Heart right ventricle (tissue), 16 donors: ENCODE measurements at places on chromosomes 16 and 17.

DNA sequence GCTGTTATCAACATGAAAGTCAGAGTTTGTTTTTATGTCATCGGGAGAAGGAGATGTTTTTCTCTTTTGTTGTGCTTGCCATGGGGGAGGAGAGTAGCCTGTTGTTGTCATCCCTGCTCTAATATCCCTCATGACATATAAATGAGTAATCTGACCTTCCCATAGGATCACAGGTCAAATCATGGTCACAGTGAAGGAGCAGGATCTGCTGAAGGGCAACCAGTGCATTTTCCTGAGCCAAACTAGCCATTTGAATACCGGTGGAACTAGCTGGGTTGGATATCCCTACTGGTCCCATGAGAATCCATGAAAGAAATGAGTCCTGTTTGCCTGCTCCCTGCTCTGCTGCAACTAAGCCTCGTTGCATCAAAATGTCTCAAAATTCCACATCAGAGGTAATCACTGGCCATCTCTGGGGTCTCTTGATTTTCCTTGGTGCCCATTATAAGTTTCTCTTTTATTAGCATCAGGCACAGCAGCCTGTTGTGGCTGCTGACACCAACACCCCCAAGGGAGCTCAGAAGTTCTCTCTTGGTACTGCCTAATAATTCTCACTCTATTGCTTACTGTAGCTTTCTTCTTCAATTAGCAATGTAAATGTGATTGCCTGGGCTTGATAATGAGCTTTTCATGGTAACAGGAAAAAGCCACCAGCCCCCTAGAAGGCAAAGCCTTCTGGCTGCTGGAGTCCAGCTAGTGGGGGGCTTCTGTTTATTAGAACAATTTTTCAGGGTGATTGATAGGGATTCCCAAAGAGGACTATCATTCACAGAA, 211.4 kb upstream of the ERCC4 start:
- H3K4me3 ChIP-seq = no peak overlapping the region
- no peak for DNase-seq
- H3K36me3 ChIP-seq = no peaks in the 10 kb centered on the region
- no peaks in the 10 kb centered on the region for H3K27me3 ChIP-seq
- no peak overlapping the region for H3K27ac ChIP-seq
- H3K4me1 ChIP-seq = no peaks in the 10 kb centered on the region

DNA sequence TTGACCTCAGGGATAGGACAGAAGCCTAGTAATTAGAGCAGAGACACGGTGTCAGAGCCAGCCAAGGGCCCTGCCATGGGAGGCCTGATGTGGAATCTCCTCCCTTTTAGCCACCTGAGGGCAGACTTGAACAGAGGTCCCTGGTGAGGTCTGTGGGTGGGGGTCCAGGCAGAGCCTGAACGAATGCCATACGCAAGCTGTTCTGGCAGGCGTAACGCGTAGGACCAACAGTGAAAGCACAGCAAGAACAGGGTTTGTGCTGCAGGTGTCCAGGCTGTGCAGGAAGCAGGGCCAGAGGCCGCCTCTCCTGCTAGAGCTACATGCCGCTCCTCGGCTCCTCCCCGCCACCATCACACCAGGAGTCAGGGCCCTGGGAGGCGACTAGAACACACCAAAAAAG, 81.9 kb upstream of the TBX2 start:
- peaks cover 20% of the 10 kb centered on the region for H3K4me1 ChIP-seq
- no peak for DNase-seq
- H3K27ac ChIP-seq = no peak overlapping the region
- H3K4me3 ChIP-seq = no peak overlapping the region
- H3K36me3 ChIP-seq = no peaks in the 10 kb centered on the region

DNA sequence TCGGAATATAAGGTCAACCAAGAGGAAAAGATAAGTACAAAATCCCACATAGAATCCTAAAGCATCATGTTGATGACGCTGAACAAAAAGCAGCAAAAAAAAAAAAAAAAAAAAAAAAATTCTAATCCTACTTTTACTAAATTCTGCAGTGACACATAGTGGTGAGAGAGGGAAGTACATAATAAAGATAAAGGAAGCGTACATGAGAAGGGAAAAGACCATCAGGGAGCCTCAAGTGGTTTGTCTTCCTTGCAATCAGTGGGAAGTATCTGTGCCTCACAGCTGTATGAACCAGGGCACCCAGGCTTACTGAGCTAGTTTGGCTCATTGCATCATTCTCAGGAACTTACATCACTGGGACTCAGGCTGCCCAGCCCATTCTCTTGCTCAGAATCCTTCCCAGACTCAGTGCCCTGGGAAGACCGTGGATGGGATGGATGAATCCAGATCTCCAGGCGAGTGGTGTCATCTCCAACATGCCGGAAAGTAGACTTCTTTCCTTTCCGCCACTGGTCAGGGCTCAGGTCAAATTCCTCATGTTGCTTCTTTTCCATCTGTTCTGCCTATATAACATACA, 21.2 kb downstream of the SMG6 start:
- no peak overlapping the region for H3K27ac ChIP-seq
- H3K4me3 ChIP-seq = no peak overlapping the region
- H3K4me1 ChIP-seq = peaks cover 3% of the 10 kb centered on the region
- H3K27me3 ChIP-seq = no peaks in the 10 kb centered on the region
- no peak for DNase-seq

DNA sequence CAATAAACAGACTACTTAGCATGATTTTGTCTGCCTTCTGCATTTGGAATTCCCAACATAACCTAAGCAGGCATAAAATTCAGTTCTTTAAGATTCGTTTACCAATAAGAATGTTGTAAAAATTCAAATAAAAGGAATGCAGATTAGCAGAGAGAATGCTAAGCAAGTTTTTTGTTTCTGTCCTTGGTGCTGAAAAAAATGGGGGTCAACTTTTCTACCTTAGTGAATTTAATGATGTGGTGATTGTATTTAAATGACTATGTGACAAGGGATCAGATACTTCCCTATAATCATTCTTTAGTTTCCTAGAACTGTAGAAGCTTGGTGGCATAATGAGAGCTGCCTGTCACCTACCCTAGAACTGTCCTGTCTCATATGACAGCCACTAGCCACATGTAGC, 159.5 kb downstream of the RBFOX1 start:
- H3K27me3 ChIP-seq = no peaks in the 10 kb centered on the region
- DNase-seq = no peak
- H3K27ac ChIP-seq = no peak overlapping the region
- H3K4me1 ChIP-seq = peaks cover 2% of the 10 kb centered on the region
- no peaks in the 10 kb centered on the region for H3K36me3 ChIP-seq

- DNase-seq = no peak
- no peak overlapping the region for H3K4me3 ChIP-seq
Observed at GRCh38 chr17:17929655-17930380, 42.4 kb downstream of the TOM1L2 start.

DNA sequence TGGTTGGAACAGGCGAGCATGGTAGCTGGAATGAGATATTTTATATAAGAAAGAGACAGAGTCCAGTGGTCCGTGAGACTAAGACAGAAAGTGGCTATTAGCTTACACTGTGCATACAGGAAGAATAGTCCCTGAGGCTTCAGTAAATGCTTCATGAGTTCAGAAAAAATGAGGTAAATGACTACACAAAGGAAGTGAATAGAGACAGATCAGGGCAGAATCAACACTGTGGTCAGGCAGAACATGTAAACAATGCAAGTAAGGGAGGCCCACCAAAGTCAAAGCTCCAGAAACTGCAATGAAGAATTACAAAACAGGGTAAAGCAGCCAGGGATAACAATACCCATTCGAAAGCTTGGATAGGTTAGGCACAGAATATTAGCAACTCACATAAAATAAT, 4.8 kb downstream of the ABCA10 start:
- H3K36me3 ChIP-seq = no peaks in the 10 kb centered on the region
- H3K27ac ChIP-seq = no peak overlapping the region
- no peak overlapping the region for H3K4me3 ChIP-seq
- no peaks in the 10 kb centered on the region for H3K4me1 ChIP-seq

- no peaks in the 10 kb centered on the region for H3K27me3 ChIP-seq
- H3K4me3 ChIP-seq = no peak overlapping the region
- DNase-seq = no peak
- H3K27ac ChIP-seq = no peak overlapping the region
- no peaks in the 10 kb centered on the region for H3K4me1 ChIP-seq
Observed at GRCh38 chr16:24152826-24153225, 103.3 kb upstream of the CACNG3 start.

- H3K4me1 ChIP-seq = no peaks in the 10 kb centered on the region
- no peak overlapping the region for H3K27ac ChIP-seq
- DNase-seq = no peak
- no peaks in the 10 kb centered on the region for H3K27me3 ChIP-seq
- no peak overlapping the region for H3K4me3 ChIP-seq
Observed at GRCh38 chr16:66802159-66802558, 775 bp upstream of the TERB1 start.

DNA sequence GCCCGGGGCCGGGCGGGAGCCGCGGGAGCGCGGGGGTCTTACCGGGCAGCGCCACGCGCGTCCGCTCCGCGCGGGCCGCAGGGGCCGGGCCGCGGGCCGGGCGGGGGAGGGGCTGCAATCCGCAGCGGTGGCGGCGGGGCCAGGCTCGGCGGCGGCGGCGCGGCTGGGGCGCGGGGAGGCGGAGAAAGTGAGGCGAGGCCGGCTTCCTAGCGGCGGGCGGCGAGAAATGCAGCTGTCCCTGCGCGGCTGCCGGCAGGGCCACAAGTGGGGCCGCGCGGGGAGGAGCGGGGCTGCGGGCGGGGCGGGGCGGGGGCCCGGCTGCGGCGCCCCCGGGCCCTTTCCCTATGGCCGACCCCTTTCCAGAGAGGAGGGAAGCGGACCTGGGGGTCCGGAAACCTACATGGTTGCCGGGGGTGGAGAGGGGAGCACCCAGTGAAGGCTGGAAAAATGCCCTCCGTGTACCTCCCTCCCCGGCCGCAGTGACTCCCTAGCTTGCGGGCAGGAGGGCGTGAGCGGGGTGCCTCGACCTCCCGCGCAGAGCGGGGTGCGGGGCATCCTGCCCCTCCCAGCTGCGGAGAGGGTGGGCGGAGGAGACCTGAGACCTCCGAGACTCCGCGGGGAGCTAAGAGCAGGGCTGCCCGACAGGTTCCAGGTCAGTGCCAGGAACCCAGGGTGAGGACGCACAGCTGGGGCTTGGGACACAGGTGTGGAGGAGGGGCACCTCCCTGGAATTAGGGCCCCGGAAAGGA, at the start of gene CUEDC1:
Gene CUEDC1, minus strand, starts transcription at position 230 of the 749 bp plus-strand sequence. CDS start 69,848 bp downstream, outside the sequence.
- H3K27ac ChIP-seq = peak within 1 kb of the TSS; percentile 100
- H3K4me1 ChIP-seq = peaks cover 48% of the 10 kb centered on the region
- no peaks in the 10 kb centered on the region for H3K27me3 ChIP-seq
- peak within 1 kb of the TSS; percentile 97 for H3K4me3 ChIP-seq
- peak; percentile 90 for DNase-seq

DNA sequence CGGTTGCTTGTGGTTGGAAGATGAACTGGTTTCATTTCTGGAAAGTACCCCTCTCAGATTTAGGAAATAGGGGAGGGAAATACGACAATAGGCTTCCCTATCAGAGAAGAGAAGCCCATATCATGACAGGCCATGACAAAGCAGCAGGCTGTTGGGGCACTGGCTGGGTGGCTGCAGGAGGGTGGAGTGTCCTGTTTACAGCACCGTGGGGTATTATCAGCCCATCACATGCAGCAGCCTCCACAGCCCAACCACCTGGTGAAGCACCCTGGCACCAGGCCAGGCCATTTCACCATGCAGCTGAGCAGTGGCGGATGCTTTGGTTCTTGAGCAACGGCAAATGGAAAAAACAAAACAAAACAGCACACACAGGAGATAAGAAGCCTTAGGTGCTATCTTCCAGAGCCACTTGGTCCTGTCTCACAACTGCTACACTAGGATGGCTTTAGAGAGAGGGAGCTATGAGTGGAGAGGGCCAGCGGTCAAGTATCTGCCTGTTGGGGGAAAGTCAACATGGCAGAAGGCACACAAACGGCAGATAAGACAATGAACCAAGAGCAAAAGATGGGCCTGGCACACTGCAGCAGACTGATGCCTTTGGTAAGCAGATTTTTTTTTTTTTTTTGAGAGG, 24.2 kb downstream of the FAM117A start:
- no peak overlapping the region for H3K27ac ChIP-seq
- H3K27me3 ChIP-seq = no peaks in the 10 kb centered on the region

DNA sequence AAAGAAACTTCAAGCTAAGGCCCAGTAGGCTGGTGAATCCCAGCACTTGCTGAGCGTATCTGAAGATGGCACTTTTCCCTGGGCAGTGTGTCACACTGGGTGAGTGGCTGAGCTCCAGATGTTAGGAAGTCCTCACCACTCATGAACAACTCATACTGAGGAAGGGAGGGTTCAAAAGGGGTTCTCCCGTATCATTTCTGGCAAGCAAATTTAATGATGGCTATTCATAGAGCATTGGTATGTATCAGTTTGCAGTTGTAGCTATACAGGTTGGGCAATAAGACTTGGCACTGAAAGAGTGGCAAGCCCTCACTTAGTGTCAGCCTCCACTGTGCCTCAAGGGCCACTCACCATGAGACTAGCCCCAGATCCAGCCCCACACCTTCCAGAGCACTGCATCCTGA, 10.7 kb downstream of the GFOD2 start:
- H3K4me1 ChIP-seq = peaks cover 13% of the 10 kb centered on the region
- H3K4me3 ChIP-seq = no peak overlapping the region
- H3K36me3 ChIP-seq = no peaks in the 10 kb centered on the region
- H3K27me3 ChIP-seq = no peaks in the 10 kb centered on the region
- DNase-seq = no peak

DNA sequence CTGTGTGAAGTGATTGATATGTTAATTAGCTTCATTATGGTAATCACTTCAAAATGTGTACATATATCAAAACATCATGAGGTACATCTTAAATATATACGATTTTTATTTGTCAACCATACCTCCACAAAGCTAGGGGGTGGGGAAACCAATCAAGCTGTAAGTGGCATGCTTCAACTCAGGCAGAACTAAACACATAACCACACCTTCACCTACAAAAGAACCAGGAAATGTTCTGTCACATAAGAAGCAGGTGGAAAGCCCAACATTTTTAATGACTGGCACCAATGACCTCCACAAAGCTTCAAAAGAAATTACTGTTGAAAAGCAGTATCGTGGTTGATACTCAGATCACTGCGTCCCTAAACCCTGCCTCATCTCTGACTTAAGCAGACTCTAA, 867.7 kb upstream of the EEF2KMT start:
- H3K4me3 ChIP-seq = no peak overlapping the region
- no peak overlapping the region for H3K27ac ChIP-seq
- H3K36me3 ChIP-seq = no peaks in the 10 kb centered on the region

- H3K27me3 ChIP-seq = no peaks in the 10 kb centered on the region
- no peak overlapping the region for H3K27ac ChIP-seq
Observed at GRCh38 chr16:30910427-30911029, 12.8 kb upstream of the FBXL19 start.

DNA sequence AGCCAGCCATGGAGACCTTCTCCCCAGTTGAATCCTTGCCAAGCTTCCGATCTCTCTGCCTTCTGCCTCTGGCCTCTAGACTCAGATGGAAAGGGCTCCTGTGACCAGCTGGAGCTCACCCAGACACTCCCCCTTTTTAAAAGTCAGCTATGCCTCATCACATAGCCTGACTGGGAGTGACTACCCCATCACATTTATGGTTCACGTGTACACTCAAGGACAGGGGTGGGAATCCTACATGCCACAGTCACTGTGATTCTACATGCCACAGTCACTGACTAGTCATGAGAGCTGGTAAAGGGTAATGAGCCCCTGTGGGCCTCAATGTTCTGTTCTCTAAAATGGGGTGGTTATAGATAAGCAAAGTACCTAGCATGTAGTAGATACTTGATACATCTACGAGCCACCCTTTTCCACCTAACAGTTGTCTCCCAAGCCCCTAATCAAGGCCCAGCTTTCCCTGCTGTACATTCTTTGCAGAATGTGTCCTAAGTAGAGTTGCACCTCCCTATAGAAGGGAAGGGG, 85.1 kb downstream of the RGS9 start:
- no peaks in the 10 kb centered on the region for H3K27me3 ChIP-seq
- no peak overlapping the region for H3K4me3 ChIP-seq
- no peaks in the 10 kb centered on the region for H3K36me3 ChIP-seq
- H3K27ac ChIP-seq = no peak overlapping the region
